NCI-H460 (cell line): ENCODE measurements at places on chromosomes 7 and 10. TPM values are rescaled to one million over a fixed set of nuclear protein-coding genes. Genes with fewer than 3 reads are reported as not detected.

DNA sequence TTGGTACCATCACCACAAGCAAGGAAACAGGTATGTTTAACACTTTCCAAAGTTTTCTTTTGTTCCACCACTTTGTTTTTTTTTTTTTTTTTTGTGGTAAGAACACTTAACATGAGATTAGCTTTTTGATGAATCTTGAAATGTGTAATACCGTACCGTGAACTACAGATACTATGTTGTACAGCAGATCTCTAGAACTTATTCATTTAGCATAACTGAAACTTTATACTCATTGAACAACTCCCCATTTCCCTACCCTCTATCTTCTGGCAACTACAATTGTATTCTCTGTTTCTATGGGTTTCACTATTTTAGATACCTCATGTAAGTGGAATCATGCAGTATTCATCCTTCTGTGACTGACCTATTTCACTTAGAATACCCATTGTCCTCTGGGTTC lies 162.7 kb upstream of the ITGB1 start:
- DNase-seq: no peak

DNA sequence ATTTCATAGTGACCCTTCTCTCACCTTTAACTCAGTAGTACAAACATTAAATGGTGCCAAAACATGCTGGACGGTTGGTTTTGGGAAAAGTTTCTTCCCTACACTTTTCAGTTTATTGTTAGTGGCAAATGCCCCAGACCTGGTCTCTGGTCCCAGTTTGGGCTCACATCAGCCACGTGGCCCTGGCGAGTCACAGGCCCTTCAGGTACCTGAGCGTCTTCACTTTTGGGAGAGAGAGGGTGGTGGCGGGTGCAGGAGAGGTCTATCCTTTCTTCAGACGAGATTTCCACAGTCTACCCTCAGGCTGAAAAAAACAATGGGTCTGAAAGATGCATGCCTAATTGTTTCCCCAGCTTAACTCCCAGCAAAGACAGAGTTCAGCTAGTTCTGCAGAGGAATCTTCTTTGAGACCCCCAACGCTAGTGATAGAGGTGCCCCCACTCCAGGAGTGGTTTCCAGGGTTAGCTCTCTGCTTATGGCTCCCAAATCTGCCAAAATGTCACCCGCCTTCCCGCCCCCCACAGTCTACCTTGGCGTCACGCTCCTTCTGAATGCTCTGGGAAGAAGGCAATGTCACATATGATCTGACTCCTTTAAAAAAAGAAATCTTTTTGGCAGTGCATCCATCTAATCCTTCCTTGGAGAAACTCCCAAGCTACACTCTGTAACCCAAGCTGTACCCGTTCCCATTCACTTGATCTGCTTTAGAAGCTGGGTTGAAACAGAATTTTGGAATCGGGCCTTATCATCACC lies 384.8 kb upstream of the FOXK1 start:
- DNase-seq: no peak

GRCh38 chr7:29946428-29947186 lies 43.0 kb downstream of the SCRN1 start:
- DNase-seq: peak; percentile 12

GRCh38 chr7:1888425-1888824 lies 218.3 kb downstream of the ELFN1 start:
- no peak for DNase-seq

The VCL gene
- 73.9 and 75.7 TPM in 2 replicates for total RNA-seq
